ENCODE measurements at places on chromosomes 13 and 19.

DNA sequence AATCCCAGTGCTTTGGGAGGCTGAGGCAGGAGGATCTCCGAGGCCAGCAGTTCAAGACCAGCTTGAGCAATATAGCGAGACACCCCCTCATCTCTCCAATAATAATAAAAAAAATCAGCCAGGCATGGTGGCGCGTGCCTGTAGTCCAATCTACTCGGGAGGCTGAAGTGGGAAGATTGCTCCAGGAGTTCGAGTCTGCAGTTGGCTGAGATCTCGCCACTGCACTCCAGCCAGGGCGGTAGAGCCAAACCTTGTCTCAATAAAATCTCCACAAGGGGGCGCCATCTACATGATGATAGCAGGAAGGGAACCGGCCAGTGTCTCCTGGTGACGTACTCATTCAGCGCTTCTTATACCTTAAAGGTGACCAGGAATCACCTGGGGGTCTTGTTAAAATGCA is 13.6 kb upstream of the C5AR1 start:
- DNase-seq = peak; percentile 72

GRCh38 chr19:52007451-52007805 is 583 bp downstream of the ZNF615 start:
- peak; percentile 3 for DNase-seq

DNA sequence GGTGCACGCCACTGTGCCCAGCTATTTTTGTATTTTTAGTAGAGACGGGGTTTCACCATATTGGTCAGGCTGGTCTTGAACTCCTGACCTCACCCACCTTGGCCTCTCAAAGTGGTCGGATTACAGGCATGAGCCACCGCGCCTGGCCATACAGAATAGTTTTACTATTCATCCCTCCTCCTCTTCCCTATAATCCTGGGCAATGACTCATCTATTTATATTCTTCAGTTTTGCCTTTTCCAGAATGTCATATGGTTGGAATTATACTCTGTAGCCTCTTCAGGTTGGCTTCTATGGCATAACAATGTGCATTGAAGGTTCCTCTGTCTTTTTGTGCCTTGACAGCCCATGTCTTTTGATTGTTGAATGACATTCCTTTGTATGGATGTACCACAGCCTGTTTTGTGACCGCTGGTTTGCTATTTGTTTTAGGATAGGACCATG is 22.2 kb upstream of the LRP3 start:
- peak; percentile 71 for DNase-seq

GRCh38 chr19:53531457-53531856 is 6.5 kb upstream of the ZNF331 start:
- DNase-seq = no peak

DNA sequence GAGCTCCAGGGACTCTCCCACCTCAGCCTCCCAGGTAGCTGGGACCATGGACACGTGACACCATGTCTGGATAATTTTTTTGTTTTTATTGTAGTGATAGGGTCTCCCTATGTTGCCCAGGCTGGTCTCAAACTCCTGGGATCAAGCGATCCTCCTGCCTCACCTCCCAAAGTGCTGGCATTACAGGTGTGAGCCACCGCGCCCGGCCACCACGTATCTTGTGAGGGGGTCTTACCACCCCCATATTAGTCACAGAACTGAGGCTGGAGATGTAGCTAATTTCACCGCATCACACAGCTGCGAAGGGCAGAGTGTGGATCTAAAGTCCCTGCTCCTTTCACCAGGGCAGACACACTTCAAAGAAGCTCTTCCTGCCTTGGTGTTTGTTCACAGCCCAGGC is 211.8 kb upstream of the SOX1 start:
- no peak for DNase-seq

- no peak for DNase-seq
These were observed 47.4 kb downstream of the RCBTB2 start for GRCh38 chr13:48485432-48485831.

- DNase-seq = no peak
These were observed 184.6 kb downstream of the LHFPL6 start for GRCh38 chr13:39418424-39418823.

- peak; percentile 87 for DNase-seq
These were observed 326.1 kb upstream of the TSHZ3 start for GRCh38 chr19:31675193-31675913.

- peak; percentile 87 for DNase-seq
These were observed at the start of gene ZSCAN1 for GRCh38 chr19:58033741-58034476. ZSCAN1 (plus strand) TSS chr19:58034025; CDS start chr19:58037837, 3,812 bp downstream.

DNA sequence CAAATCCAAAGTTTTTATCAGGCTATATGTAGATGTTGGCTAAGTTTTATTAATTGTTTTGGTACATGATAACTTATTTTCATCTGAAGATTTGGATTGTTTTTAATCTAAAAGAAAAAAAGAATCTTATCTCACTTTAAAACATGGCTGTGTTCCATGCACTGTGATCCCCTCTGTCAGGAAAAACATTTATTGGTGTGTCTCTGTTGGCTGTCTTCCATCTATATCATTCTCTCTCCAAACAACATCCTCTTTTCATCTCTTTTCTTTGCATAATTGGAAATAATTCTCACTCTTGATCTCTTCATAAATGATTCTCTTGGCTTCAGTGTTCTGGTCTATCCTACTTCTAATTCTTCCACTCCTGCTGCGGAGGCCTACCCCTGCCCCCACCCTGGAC is 4.2 kb downstream of the NALCN start:
- DNase-seq = no peak

DNA sequence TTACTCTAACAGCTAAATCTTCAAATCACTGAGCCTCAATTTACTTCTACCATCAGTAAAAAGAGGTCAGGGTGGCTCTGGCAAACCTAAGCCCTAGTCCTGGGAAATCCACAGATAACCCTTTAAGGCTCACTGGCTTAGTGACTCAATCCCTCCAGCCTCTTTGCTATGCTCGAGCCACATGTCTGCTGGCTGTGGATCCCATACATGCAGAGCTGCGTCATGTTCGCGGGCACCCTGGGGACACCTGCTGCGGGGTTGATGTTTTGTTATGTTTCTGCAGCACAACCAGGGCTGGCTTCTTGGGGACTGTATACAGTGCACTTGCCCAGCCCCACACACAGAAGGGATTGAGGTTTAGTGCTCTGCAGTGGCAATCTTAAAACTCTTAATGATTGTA is 41.6 kb upstream of the C13orf42 start:
- DNase-seq = peak; percentile 13

GRCh38 chr13:41952749-41953148 is 8.2 kb downstream of the VWA8 start:
- DNase-seq = no peak

DNA sequence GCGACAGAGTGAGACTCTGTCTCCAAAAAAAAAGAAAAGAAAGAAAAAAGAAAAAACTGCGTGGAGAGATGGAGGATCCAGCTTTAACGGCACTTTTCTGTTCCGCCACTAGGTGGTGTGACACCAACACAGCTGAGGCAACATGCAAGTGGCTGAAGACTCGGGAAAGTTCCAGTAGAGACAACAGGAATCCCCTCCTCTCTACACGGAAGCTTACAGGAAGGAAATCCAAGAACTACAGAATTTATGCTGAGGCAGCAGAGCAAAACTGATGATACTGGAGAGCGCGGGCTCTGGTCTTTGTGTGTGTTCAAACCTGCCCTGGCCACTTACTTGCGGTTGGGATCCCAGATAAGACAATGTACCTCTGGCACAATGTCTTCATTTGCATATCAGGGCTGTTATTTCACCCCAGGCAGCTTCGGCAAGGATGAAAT is 9.9 kb downstream of the RANBP3 start:
- DNase-seq = peak; percentile 74

DNA sequence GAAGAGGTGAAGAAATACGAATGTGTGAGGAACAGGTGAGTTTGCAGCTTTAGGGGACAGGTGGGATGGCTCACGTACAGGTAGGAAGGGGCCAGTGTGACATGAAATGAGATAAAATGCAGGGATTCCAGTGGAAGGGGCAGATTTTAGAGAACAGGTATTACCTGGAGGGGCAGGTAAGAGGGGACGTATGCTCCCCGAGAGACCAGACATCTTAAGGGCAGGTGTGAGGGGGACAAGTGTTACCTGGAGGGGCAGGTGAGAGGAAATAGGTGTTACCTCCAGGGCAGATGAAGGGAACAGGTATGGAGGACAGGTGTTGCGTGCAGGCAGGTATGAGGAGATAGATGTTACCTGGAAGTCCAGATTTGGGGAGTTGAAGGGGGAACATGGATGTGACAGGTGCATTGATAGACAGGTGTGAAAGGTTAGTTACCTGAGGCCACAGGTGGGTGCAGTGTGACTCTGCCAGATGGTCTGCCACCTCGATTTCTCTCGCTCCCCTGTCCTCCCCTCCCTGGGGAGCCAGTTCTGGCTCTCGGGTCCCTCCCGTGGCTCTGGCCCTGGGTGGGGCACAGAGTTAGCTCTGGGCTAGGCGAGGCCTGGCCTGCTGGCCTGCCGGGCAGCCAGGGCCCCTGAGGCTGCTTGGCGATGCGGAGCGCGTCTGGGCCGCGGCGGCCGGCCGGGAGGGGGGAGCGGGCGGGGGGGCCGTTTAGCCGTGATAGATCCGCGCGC is 2.1 kb downstream of the ERFL start:
- no peak for DNase-seq

DNA sequence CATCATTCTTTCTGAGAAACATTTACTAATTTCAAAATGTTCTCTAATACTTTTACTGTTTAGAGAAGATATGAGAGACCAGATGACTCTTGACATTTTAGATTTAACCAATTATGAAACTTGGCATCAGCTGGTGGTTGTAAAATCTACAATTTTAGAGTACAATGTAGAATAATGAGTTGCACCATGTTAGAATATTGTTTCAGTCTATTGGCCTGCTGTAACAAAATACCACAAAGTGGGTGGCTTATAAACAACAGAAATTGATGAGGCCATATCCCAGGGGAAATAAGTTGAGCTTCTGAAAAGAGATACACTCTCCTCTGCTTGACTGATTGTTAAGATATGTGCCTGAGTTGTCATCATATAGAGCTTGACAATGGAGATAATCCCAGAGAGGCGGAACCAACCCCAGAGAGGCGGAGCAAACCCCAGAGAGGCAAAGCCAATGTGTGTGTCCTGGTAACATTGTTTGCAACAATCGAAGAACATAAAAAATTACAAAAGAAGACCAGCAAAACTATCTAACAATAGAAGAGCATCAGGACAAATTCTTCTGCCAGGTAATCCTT is 373.0 kb upstream of the SLITRK1 start:
- DNase-seq = no peak

DNA sequence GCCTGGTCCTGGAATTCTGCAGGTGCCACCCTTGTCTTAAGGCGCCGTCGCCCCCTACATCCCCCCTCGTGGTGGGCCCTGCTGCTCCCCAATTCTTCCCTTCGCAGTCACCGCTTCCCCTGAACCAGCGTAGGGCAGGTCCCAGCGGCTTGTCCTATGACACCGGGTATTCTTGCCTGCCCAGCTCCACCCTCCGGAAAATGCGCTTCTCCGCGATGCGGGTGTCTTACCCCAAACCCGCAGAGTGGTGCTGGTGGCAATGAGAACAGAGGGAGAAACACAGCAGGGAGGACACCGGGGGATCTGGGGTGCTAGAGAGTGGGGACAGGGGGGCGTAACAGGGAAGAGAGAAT is 9.0 kb downstream of the ZNF808 start:
- peak; percentile 11 for DNase-seq

GRCh38 chr13:72694314-72694713 is 33.1 kb downstream of the MZT1 start:
- DNase-seq = no peak

DNA sequence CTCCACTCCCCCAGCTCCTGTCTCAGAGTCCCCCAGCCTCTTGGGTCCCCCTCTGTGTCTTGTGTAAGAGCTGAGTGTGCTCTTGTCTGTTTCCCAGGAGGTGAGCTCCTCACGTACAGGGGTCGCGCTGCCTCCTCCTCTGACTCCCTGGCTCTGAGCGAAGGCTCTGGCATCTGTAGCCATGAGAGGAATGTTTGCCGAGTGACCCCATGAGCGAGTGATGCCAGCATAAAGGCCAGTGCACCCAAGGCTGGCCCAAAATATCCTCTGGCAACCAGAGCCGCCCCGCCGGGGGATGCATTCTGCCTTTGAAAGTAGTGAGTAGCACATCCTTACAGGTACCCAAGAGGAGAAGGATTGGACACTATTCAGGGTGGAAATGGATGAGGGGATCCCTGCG is 26.2 kb upstream of the C19orf12 start:
- no peak for DNase-seq

DNA sequence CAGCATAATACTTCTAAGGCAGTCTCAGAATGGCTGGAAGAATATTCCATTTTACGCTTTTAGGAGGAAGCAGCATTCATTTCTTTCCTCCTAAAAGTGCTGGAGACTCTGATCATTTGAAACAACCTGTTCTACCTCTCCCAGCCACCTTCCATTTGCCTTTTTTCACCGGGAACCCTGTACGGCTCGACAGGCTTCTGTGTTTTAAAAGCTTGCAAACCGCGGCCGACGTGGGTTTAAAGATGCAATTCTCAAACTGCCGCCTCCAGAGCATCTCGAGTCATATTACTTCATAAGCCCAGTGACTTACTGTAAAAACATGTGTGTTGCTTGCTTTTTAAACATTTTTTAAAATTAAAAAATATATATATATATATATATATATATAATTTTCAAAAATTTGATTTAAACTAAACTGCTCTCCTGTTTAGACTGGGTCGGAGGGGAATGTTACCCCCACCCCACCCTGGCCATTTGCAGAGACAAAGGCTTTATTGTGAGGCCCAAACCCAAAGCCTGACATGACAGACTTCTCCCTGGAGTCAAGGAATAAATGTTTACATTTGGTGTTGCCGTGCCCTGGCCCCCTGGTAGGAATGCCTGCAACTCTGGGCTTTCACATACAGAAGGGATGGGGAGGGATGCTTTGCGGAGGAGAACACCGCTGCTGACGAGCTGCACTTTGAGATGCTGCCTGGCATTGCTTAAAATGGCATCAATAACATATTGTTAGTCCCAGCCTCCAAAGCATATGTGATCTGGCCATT is 30.4 kb downstream of the ZNF536 start:
- no peak for DNase-seq

- no peak for DNase-seq
These were observed 16.5 kb downstream of the BTBD2 start for GRCh38 chr19:1998712-1999708.

- no peak for DNase-seq
These were observed 20.4 kb downstream of the POLRMT start for GRCh38 chr19:612941-613340.

DNA sequence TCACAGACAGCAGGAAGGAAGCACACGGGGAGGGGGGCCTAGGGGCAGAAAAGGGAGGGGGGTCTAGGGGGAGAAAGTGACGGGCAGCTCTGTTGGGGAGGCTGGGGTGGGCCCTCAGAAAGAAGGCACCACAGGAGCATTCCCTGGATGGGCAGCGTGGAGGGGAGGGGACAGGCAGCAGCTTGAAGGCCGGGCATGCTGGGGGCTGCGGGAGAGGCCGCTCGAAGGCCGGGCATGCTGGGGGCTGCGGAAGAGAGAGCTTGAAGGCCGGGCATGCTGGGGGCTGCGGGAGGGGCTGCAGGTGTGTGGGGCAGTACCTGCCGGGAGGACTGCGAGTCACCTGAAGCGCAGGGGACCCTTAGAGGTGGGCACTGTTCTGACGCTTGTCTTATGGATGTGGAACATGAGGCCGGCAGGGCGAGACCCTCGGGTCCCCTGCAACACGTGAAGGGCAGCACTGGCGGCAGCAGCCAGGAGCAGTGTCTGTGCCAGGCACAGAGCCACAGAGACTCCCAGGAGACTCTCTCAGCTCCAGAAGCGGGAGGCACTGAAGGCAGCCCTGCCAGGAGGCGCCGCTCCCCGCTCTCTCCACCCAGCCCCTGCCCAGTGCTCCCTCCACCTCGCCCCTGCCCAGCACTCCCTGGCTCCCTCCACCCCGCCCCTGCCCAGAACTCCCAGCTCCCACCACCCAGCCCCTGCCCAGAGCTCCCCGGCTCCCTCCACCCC is 13.3 kb downstream of the ZNF787 start:
- no peak for DNase-seq
